ENCODE measurements at places on chromosomes 11 and 22.

DNA sequence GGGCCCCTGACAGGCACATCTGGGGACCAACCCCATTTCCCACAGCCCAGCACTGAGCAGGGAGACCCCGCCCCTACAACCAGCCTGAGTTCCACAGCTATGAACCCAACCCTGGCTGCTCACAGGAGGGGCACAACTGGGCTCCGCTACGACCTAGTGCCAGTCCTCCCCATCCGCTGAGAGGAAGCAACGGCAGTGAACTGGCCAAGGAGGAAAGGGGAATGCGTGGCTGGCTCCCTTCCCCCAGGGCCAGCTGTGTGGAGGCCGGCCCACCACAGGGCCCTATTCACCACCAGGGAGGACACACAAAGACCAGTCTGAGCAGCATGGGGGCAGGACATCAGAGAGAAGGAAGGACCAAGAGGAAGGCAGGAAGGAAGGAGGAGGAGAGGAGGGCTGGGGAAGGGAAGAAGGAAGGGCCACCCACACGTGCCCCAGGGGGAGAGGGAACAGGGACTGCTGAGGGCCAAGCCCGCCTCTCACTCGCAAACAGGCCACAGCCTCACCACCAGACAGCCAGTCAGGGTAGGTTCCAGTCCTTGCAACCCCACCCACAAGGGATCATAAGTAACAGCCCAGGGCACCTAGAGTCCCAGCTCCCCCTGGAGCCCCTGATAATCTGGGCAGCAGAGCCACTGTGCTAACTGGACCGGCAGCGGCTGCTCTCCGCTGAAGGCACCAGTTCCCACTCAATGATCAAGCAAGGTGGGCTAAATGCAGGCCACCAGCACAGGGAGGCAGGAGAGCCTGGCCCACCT lies 8.5 kb upstream of the GAL3ST1 start:
- DNase-seq = no peak

DNA sequence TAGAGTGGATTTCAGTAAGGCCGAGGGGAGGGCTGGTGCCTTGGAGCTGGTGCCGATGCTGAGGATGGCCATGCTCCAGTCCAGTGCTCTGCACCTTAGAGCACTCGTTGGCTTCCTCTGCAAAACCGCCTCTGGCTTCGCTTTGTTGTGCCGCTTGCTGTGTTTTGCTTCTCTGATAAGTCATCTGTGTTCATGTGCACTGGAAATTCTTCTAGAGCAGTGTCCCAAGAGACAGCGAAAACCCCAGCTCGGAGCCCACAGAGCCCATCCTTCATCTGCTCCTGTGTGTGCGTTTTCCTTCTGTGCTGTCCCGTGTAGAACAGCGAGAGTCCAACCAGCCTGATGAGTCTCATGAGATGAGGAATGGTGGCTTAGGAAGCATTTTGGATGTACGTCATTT lies 12.1 kb downstream of the FAM118A start:
- DNase-seq = no peak

DNA sequence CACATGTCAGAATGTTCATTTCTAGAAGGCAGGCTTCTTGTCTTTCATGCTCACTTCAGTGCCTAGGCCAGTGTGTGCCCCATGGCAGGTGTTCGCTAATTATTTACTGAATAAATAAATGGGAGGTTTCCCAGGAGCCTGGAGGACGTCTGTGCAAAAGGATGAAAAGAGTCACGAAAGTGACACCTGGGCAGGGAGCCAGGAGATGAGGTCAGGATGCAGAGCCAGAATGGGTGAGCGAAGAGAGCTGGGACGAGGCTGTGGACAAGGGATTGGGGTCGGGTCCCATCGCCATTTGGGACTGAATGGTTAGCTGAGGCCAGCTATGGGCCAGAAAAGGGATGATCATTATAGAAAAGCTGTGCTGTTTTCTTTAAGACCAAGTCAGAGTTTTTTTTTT lies 560.4 kb downstream of the TBC1D22A start:
- DNase-seq = no peak

DNA sequence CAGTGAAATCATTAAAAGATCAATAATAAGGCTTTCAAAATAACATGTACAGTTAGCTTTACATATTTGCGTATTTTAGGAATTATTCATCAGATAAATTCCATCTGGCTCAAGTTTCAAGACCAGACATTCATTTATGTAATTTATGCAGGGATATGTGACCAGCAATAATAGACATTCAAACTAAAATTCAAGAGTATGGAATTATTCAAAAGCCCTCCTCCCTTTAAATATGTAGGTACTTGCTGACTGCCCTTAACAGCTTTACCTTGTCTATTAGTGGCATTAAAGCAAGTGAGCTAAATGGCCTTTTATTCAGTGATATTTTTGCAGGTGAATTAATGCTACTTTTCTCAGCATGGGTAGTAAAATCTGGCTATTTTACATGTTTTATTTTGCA lies 126.1 kb downstream of the LRRC4C start:
- DNase-seq = no peak

DNA sequence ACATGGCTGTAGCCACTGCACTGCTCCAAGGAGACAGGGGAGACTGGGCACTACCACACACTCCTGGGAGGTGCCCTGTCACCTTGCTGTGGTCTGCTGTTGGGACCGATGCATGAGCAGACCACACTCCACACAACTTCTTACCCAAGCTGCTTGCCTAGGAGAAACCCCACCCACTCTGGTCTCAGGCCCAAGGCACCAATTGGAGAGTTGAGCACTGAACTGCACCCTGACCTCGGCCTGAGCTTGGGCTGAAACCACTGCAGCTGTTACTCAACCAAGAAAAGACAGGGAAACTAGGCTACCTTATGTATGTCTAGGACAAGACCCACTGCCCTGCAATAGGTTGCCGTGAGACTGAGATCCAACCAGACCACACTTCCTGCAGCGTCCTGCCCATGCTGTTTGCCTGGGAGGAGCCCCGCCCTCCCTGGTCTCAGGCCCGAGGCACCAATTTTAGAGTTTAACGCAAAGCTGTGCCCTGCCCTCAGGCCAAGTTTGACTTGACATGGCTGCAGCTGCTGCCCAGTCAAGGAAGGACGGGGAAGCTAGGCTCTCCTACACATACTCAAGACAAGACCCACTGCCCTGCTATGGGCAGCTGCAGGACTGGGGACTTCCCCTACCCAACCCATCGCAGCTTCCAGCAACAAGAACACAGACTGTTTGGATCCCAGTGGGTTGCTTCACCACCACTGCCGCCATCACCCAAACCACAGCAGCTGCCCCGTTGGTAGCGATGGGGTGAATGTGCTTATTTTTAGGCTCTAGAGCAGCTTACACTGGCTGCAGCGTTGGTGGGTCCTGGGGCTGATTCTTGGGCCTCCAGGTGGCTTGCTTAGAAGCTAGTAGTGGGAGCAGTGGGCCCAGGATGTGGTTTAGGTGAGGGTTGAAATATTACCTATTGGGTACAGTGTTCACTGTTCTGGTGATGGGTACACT lies 66.8 kb downstream of the BRD1 start:
- DNase-seq = no peak

DNA sequence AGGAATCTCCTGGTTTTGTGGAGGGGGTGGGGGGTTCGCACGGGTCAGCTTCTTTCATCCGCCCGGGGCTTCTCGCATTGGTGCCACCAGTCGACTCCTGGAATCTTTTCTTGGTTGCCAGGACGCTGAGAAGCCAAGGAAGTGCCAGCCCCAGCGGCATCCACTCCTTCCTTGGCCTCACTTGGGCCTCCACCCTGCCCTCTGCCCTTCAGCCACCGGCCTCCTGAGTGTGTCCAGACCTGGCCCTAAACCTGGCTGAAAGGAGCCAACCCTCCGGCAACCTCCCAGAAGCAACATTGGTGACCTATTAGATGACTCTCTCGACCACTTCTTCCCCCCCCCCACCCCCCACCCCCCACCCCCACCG lies 518 bp upstream of the GALNT18 start:
- DNase-seq = no peak

DNA sequence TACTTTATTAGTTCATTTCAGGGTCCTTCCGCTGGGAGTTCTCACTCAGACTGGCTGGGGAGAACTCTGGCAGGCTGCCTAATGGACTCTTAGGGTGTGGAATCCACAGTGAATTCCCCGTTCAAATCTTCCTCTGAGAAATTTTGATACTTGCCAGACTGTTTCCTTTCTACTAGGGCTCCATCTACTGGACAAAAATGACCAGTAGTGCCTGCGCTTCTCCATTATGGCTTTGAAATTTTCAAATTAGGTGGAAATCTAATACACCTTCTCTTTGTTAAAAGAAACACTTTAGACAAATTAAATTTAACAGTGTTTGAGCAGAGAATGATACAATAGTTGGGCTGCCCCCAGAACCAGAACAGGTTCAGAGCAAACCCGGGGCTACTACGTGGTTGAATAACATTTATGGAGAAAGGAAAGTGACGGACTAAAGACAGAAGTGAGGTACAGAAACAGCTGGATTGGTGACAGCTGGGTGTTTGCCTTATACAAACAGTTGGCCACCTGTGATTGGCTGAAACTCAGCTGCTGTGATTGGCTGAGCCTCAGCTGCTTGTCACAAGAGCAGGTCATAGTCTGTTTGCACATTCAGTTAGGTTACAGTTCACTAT lies 52.9 kb upstream of the FDX1 start:
- DNase-seq = no peak

DNA sequence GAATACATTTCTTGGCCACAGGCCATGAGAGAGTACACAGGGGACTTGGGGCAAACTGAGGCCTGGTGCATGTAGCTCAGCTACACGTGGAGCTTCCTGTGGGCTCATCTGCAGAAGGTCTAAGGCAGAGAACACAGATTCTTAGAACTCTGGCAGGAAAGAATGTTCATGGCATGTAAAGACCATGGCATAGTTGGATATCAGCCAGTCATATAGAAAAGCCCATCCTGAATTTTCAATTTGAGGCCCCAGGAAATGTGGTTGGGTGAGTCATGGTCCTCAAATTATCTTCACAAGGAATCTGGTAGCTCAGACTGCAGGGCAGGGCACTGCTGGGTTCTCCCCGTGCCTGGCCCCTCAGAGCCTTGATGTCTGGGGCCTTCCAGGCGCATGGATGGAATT lies 13.7 kb upstream of the ST3GAL4 start:
- DNase-seq = no peak

All from stimulated activated naive CD4-positive, alpha-beta T cell treated with Interleukin-2 at 50 U/mL for 16 hours (primary cell).